ENCODE measurements at places on chromosomes 3 and 15.

- DNase-seq, result no peak
Measured at GRCh38 chr3:151925876-151926275, 52.4 kb downstream of the SUCNR1 start.

- DNase-seq, result no peak
Measured at GRCh38 chr3:169694117-169694516, 30.6 kb upstream of the MECOM start.

GRCh38 chr3:63061449-63061848 is 186.2 kb upstream of the CADPS start:
- no peak for DNase-seq

GRCh38 chr15:101288905-101289513 is 6.0 kb downstream of the SNRPA1 start:
- DNase-seq, result no peak

DNA sequence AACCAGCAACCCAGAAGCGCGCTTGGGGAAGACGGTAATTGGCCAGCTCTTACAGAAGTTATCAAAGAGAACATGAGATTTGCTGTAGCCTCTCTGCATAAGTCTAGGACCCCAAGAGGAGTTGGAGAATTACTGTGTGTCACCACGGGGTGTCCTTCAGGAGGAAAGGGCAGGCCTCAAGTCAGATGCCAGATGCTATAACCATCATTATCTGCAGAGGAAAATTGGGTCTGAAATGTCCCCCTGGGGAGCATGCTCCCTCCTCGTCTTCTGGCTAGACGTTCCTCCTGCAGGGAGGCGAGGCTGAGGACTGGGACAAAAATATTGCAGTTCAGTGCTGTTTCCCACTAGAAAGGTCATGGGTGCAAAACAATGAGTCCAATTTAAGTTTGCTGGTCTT is 380.5 kb upstream of the CFAP20DC start:
- DNase-seq, result no peak

DNA sequence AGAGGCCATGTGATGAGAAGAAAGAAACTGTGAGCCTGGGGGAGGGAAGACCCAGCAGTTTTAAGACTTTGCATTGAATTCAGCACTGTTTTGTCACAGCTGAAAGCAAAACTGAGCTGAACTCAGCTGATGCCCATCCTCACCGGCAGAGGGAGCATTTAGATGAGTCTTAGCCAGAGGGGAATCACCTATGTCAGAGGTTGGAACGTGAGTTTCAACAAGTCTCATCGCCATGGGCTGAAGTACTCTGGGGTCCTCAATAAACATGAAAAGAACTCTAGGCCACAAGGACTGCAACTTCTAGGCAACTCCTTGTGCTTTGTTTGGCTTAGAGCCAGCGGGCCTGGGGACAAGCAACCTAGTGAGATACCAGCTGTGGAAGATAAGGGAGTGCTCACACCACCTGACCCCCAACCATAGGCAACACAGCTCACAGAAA is 324.5 kb downstream of the TBL1XR1 start:
- no peak for DNase-seq

GRCh38 chr3:128497305-128498126 is 4.5 kb upstream of the GATA2 start:
- DNase-seq, result peak; percentile 75

- no peak for DNase-seq
Measured at GRCh38 chr3:141389703-141390102, 21.4 kb downstream of the ZBTB38 start.

DNA sequence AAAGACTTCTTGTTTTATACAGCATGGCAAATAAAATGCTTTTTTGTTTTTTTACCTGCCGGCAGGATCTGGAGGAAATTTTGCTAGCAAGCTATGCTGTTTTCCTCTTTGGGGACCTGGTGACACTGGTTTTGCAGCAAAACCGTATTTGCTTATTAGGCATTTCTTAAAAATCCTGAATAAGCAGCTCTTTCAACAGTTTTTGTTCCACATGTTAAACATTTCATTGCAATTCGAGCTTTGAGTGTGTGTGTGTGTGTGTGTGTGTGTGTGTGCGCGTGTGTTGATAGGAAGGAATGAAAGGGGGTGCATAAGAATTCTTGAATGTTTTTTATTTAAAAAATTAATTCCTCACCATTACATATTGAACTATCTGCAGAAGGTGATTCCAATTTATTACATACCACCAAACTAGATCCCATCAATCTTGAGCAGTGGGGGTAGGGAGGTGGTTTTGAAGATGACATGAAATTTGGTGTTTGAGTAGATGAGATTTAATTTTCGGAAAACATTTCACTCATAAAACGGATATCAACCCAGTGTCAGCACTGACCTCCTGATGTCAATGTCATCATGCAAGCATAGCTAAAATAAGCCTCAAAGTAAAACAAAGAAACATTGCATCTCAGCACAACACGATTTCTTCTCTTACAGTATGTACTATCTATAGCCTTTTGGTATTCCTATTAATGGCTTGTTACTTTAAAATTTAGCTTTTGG is 17.3 kb downstream of the ZBTB38 start:
- no peak for DNase-seq

DNA sequence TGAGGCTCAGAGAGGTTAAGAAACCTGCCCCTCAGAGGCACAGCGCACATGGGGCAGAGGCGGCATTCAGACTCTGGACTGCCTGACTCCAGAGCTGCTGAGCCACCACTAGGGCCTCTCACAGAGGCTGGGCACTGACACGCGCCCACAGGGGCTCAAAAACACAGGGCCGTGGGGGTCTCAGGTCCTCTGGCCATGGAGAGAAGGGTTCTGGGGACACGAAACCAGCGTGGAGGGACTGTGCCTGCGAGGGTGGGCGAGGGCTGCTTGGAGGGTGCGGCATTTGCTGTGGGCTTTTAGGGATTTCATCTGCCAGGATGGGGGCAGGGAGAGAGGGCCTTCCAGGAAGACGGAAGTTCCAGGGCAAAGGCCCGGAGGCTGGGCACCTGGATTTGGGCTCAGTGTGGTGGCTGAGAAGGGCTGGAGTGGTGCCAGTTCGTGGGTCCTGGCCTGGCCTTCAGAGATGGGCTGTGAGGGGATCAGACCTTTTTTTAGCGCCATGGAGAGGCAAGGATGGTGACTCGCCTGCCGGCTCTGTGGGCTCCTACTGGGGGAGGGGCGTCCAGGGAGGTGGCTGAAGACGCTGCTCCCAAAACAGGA is 69.6 kb downstream of the EFCAB12 start:
- no peak for DNase-seq

GRCh38 chr15:69093614-69094013 is 66.8 kb upstream of the GLCE start:
- DNase-seq, result no peak

DNA sequence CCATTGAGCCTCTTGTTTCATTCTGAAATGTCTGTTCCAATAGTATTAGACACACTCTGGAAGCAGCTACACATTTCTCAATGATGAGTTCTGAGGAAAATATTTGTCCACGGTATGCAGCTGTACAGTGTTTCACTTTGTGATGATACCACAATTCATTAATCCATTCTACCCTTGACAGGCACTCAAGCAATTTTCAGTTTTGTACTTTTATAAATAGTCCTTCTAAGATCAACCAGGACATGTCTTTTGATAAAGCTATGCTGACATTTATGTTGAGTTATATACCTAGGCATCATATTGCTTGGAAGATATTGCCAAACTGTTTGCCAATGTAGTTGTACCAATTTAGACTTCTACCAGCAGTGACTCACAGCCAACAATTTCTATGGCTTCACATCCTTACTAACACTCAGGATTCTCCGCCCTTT is 165.1 kb upstream of the COL8A1 start:
- DNase-seq, result no peak

Data from lower lobe of right lung (tissue), 2 donors.